Fibroblast of skin of right quadriceps (primary cell): ENCODE measurements at places on chromosomes 1 and 21.

- no peak for DNase-seq
These were observed 23.8 kb downstream of the ZMPSTE24 start for GRCh38 chr1:40281853-40282252.

DNA sequence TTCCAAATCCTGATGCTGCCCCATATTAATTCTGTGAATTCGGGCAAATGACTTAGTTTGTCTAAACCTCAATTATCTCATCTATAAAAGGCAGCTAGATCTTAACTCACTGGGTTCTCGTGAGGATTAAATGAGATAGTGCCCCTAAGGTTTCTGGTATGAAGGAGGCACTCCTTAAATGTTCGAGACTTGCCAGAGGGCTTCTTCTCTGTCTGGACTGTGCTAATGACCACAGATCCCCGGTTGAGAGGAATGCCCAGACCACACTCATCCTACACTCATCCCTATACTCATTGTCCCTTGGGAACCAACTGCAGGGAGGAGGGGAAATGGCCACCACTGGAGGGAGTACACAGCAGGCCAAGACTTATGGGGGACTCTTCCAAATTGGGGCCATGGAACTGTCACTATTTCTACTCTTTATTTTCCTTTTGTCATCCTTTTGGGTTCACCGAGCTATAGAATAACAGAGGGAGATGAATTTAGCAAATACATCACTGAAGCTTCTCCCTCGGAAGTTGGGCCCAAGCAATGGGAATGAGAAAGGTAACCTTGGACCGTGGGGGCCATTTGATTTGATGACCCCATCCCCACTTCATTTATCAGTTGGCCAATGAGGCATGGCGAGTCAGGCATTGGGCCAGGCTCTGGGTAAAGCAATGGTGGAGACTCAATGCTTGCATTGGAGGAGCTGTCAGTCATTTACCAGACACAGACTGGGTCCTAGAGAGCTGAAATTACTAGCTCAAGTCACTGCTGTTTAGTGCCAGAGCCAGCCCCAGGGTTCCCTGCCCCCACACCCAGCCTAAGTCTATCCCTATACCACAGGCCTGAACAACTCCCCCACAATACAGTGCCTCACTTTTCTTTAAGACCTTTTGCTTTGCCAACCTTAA lies 5.1 kb downstream of the ATF3 start:
- DNase-seq, result peak; percentile 73

- DNase-seq, result no peak
These were observed at the start of gene TSPEAR for GRCh38 chr21:44711327-44712202. Gene TSPEAR (minus strand): TSS chr21:44711572. CDS start chr21:44711514, 58 bp downstream.

GRCh38 chr1:47987601-47988000 lies 9.6 kb downstream of the TRABD2B start:
- DNase-seq, result no peak

GRCh38 chr1:102172200-102172599 lies 175.5 kb upstream of the OLFM3 start:
- DNase-seq, result no peak

GRCh38 chr1:93194231-93194990 lies 13.9 kb downstream of the CCDC18 start:
- no peak for DNase-seq

GRCh38 chr1:116908266-116908665 lies 1.4 kb upstream of the PTGFRN start:
- no peak for DNase-seq

- peak; percentile 56 for DNase-seq
These were observed 162.7 kb downstream of the DNM3 start for GRCh38 chr1:172003766-172004530.

- peak; percentile 72 for DNase-seq
These were observed 14.0 kb upstream of the UMODL1 start for GRCh38 chr21:42056996-42057689.

DNA sequence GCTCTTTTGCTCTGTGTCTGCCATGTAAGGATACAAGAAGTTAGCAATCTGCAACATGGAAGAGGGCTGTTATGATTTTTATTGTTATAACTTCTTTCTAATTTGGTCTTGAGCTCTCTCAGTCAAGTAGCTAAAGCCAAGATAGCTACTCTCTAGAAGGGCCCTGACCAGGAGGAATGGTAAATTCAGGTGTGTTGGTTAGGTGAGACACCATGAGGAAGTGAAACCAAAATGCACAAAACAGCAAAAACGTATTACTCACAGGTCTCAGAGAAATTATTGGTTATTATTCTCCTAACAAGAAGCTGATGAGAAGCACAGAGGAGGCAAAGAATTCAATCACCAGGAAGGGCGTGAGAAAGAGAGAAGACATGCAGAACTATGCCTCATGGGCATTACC lies 51.8 kb upstream of the INSL5 start:
- DNase-seq, result no peak

DNA sequence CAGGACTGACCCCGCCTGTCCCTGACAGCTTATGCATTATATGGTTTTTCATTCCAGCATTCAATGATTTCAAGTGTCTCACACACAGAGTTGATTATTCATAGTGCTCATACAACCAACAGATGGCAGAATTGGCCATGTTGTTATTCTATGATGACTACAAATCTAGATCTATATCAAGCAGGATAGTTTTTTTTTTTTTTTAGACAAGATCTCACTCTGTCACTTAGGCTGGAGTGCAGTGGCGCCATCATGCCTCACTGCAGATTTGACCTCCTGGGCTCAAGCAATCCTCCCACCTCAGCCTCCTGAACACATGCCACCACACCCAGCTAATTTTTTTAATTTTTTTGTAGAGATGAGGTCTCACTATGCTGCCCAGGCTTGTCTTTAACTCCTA lies 40.1 kb upstream of the LRRC8D start:
- DNase-seq, result peak; percentile 63

DNA sequence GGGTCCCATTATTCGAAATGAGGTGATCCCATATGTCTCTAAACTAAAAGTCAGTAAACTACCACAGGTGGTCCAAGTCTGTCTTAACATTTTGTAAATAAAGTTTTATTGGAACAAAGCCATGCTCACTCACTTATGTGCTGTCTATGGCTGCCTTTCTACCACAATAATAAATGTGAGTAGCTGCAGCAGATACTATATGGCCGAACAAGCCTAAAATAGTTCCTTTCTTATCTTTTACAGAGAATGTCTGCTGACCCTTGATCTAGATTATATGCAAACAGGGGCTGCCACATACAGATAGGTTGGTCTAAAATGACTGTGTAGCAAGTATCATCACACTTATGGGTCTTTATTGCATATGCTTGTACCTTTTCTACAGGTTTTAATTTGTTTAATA lies 140.0 kb downstream of the VAV3 start:
- no peak for DNase-seq

DNA sequence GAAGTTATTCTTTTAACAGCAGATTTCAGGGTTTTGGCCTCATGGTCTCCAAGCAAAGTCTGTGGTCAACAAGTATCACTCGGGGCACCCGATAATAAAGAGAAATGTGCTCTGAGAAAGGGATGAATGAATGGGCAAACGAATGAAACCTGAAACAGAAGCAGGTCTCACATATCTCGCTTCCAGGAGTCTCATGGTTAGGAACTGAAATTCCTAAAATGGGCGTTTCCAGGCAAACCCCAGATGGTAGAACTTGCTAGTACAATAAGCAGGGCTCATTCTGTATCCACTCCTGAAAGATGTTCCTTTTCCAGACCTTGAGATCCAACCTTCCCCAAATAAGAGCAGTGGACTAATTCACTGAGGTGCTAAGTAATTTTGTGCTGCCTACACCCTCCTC lies 87.2 kb downstream of the LAMC2 start:
- DNase-seq, result peak; percentile 16

- no peak for DNase-seq
These were observed 33.1 kb downstream of the MDM4 start for GRCh38 chr1:204549313-204549712.

GRCh38 chr1:33162141-33162540 lies 19.7 kb downstream of the TRIM62 start:
- DNase-seq, result no peak

DNA sequence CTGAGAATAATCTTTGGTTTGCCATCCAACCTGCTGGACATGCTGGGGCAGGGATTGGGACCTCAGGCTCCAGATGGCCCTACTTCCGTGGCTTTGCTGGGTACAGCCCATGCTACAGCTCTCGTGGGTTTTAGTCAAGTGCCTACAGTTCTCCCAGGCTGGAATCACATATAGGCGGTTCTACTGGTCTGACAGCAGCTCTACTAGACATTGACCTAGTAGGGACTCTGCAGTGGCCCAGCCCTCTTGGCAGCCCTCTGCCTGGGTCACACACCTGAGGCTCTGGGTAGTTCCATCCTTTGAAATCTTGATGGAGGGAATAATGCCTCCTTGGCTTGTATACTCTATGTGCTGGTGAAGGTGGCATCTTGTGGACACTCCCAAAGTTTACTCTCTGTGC lies 72.2 kb downstream of the PGM1 start:
- DNase-seq, result no peak

GRCh38 chr1:224623743-224624333 lies 7.7 kb downstream of the CNIH3 start:
- DNase-seq, result peak; percentile 95

DNA sequence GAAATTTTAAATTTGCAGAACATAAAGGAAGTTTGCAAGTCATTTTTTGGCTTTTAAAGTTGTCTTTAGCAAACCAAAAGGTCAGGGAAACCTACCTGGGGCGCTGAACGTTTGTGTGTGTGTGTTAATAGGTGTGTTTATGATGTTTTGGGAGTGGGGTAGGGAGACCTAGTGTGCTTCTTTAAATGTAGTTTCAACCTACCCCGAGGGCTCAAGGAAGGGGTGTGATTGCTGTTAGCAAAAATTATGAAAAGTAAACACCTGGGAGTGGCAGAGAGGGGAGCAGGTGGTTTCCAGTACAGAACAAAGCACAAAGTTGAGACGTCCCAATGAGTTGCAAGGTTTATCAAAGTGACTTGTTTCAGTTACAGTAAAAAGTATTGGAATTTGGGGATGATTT lies 58.7 kb upstream of the WDR26 start:
- no peak for DNase-seq

DNA sequence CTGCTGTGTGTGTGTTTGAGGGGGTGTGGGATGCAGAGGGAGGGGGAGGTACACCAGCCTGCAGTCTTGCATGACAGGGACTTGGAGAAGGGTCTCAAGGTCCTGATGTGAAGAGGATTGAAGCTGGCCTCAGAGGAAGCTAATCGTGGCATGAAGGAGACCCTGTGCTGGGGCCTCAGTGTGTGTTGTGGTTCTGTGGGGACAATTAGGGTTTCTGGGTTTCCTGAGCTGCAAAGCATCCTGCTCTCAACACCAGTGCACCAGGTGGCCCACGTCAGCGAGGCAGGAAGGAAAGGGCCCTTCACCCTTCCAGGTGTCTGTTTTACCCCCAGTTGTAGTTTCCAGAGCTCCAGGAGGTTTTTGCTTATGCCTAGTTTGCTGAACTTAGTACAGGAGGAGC lies 52.8 kb downstream of the TENT5C start:
- DNase-seq, result no peak

DNA sequence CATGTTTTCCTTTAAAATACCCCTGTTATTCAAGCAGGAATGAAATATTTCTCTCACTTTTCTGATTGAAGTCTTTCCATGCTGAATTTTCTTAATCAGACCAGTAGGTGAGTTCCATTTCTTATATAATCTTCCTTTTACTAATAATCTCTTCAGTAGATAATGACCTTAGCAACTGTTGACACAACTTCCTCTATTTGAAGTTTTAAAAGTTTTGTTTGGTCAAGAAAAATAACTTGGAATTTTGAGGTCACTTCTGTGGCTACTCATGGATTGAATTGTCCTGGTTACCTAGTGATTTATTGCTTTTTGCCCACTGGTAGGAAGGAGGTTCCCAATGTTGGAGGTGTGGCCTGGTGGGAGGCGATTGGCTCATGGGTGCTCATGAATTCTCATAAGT lies 70.6 kb upstream of the PAXBP1 start:
- no peak for DNase-seq

- no peak for DNase-seq
These were observed 117.0 kb upstream of the NFIA start for GRCh38 chr1:60965280-60965854.

- DNase-seq, result no peak
These were observed at the start of gene TMPRSS2 for GRCh38 chr21:41507521-41508414. Gene TMPRSS2 (minus strand): TSS chr21:41508158. CDS start chr21:41498133, 10,025 bp downstream.

DNA sequence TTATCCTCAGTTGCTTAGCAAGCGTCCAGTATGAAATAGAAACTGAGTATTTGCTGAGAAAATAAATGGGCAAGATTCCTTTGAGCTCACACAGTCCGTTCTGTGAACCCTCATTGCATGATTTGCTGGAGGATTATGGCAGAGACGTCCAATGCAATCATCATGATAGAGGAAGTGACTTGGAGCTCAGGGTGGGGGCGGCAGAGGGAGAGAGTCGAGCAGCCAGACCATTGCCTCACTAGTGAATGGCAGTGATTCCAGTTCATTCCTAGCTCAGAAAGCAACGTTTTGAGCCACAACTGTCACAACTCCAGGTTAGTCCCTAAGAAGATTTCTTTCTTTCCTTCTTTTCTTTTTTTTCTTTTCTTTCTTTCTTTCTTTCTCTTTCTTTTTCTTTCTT lies 27.5 kb upstream of the COL9A2 start:
- DNase-seq, result peak; percentile 49

DNA sequence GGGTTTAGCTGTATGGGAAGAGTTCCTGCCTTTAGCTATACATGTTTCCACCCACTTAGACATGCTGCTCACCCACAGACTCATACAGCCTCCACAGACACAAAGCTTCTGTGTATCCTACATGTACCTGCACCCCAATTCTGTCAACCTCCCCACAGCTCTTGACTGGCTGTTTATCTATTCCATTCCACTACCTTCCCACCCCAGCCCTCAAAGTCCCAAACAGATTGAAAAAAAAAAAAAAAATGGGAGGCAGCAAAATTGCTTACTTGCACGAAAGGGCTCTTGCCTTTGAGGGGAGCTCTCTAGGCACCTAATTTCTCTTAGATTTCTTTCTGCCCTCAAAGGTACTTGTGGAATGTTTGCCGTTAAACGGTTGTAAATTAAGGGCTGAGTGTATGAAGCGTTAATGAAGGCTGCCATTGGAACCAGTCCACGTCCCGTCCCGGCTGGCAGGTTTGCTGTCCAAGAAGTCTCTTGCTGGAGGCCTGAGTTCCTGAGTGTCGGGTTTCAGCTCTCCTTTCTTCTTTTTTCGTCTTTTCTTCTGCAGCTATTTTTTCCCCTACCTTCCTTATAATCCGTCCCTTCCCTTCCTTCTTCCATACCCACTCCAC lies 43.6 kb downstream of the PBX1 start:
- DNase-seq, result peak; percentile 79

- peak; percentile 72 for DNase-seq
These were observed 195.2 kb downstream of the TOMM20 start for GRCh38 chr1:234933475-234933874.

- DNase-seq, result no peak
These were observed 7.9 kb downstream of the GPR3 start for GRCh38 chr1:27400082-27400962.

GRCh38 chr1:6796095-6796494 lies 10.8 kb downstream of the CAMTA1 start:
- no peak for DNase-seq

GRCh38 chr1:34404804-34405203 lies 228.1 kb downstream of the C1orf94 start:
- no peak for DNase-seq

- no peak for DNase-seq
These were observed 30.6 kb downstream of the FAM78B start for GRCh38 chr1:166136222-166136621.

- peak; percentile 51 for DNase-seq
These were observed 35.8 kb downstream of the EVI5 start for GRCh38 chr1:92749024-92749634.

- DNase-seq, result no peak
These were observed 97.0 kb downstream of the GDAP2 start for GRCh38 chr1:117832453-117832852.

GRCh38 chr1:12255913-12256312 lies 26.1 kb downstream of the VPS13D start:
- DNase-seq, result no peak

- no peak for DNase-seq
These were observed 39.2 kb downstream of the HLX start for GRCh38 chr1:220918285-220918951.
